ENCODE measurements at places on chromosomes 5 and 9. TPM values are rescaled to one million over a fixed set of nuclear protein-coding genes. Genes with fewer than 3 reads are reported as not detected.

GRCh38 chr9:109721001-109721400 lies 59.0 kb upstream of the PALM2AKAP2 start:
- no peaks in the 10 kb centered on the region for H3K4me1 ChIP-seq
- H3K27ac ChIP-seq: no peak overlapping the region
- peaks cover 3% of the 10 kb centered on the region for H3K27me3 ChIP-seq

- no peaks in the 10 kb centered on the region for H3K27me3 ChIP-seq
- H3K36me3 ChIP-seq: no peaks in the 10 kb centered on the region
- DNase-seq: no peak
These were observed 1028.5 kb downstream of the NR2F1-AS1 start for GRCh38 chr5:92552206-92553160.

- H3K27me3 ChIP-seq: peaks cover 9% of the 10 kb centered on the region
- H3K36me3 ChIP-seq: no peaks in the 10 kb centered on the region
- H3K27ac ChIP-seq: no peak overlapping the region
- no peak overlapping the region for H3K4me3 ChIP-seq
- no peak for DNase-seq
These were observed 1.7 kb downstream of the DNM1 start for GRCh38 chr9:128204858-128205257.

Gene PTGS1
- not detected for total RNA-seq

Gene CBY3
- total RNA-seq: 1.2 TPM

Gene P4HA2
- total RNA-seq: 18.6 TPM

Gene WNT8A
- not detected for total RNA-seq

Data from activated CD8-positive, alpha-beta T cell treated with anti-CD3 and anti-CD28 coated beads for 36 hours (primary cell).